Cortex of kidney (tissue), 1 donor: ENCODE measurements at places on chromosomes 1 and 21.

DNA sequence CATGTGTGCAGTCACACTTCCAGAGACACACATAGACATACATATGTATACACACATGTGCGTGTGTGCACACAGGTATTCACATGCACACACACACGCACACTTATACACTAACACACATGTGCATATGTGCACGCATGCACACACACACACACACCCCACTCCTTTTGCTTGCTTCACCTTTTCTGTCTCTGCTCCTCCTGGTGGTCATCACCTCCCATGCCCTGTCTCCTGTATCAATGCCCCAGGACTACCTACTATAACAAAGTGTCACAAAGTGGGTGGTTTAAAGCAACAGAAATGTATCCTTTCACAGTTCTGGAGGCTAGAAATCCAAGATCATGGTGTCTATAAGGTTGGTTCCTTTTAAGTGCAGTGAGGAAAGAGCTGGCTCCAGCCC lies 27.4 kb downstream of the ETS2 start:
- no peak for DNase-seq

DNA sequence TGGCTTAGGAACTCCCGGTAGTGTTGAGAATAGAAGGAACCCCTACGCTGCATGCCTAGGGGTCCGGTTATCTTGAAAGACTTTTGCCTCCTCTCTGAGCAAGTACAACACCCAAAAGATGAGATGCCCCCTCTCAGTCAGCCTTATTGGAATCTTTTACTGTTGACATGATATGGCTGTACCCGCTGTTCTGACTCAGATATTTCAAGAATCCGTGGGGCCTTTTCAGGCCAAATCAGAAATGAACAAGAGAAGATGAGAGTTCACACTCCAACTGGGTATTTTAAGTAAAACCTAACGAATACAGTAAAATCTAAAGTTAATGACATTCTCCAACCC lies 164.2 kb downstream of the PPIAL4G start:
- no peak for DNase-seq

DNA sequence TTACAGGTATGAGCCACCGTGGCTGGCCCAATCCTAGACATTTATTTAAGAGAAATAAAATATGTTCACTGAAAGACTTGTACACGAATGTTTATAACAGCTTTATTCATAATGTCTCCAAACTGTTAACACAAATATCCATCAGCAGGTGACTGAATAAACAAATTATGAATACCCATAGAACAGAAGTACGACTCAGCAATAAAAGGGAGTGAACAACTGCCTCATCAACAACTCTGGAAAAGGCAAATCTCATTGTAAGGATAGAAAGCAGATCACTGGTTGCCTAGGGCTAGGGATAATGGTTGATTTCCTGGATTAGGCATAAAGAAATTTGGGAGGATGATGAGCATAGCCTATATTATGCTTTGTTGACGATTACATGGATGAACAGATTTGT lies 41.7 kb downstream of the GABPA start:
- DNase-seq: no peak

DNA sequence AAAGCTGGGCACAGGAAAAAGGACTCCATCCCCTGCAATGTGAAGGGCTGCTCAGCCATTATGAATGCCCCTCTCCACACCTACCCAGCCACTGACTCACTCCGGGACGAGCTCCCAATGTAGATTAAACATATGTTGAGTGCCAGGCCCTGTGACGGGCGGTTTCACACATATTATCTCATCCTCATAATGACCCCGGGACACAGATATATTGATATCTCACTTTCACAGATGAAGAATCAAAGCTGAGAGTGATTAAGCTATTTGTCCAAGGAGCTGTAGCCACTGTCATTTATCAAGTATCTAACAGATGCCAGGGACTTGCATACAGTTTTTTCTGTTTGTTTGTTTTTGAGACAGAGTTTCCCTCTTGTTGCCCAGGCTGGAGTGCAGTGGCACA lies 35.0 kb upstream of the SLC30A1 start:
- no peak for DNase-seq

GRCh38 chr1:37265786-37266667 lies 208.4 kb upstream of the ZC3H12A start:
- DNase-seq: no peak
